ENCODE measurements at places on chromosomes 4 and X. TPM values are rescaled to one million over a fixed set of nuclear protein-coding genes. Genes with fewer than 3 reads are reported as not detected.

DNA sequence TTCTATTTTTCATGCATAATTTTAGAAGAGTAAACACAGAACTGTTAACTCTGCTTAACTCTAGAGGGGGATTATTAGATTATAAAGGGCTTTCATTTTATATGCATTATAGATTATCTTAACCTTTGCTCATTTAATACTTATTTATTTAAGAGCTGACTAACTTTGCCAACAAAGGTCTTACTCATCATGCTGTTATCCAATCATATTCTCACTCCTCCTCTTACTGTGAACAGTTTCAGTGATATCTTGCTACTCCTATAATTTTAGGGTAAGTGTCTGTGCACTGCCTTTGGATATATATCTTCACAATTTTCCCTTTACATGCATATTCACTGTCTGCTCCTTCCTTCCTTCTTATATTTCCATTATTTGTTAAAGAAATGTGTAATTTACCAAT lies 1814.9 kb downstream of the STIM2 start:
- no peak for DNase-seq

- DNase-seq = no peak
Observed at GRCh38 chr4:4919927-4920326, 60.5 kb downstream of the MSX1 start.

- DNase-seq = no peak
Observed at GRCh38 chr4:163415668-163416067, 57.9 kb downstream of the TKTL2 start.

DNA sequence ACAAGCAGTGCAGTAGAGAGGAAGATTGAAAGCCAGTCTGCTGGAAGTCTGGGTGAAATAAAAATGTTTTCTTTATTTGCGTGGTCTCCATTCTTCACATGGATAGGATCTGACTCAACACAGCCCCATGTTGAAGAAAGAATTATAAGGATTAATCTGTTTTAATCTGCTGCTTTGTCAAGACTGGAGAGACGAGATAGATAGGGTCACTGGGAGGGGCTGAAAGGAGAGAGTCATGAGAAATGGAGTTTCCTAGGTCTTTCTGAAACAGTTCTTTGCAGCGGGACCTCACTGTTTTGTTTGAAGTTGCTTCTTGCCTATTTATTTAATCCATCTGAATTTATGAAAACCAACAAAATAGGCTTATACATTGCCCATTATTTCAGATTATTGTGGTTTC lies 32.4 kb upstream of the RHOH start:
- no peak for DNase-seq

AKAP14 gene
- total RNA-seq = not detected

DNA sequence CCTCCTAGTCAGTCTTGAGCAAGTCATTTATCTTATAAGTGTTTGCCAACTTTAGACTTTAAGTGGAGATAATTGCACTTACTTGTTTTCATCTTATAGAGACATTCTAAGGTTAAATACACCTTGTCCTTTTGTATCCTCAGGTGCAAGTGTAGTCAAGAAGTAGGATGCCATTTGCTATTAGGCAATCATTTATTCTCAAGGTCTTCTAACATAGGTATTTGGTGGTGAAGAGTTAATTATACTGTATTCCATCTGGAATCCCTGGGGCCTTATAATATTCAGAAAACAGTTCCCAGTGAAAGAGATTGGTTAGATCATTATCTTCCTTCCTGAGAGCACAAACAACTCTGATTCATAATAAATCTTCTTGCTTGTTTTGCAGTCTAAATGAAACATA lies 23.7 kb downstream of the SULT1E1 start:
- DNase-seq = no peak

GRCh38 chr4:165971933-165972332 lies 98.9 kb downstream of the TLL1 start:
- no peak for DNase-seq

PCGF3 gene
- 124 TPM for total RNA-seq

PPP4R3C gene
- total RNA-seq = not detected

- DNase-seq = no peak
Observed at GRCh38 chr4:147741190-147741788, 9.4 kb downstream of the ARHGAP10 start.

NIPAL1 gene
- 2.0 TPM for total RNA-seq

GRCh38 chr4:156686120-156686519 lies 285.5 kb downstream of the PDGFC start:
- DNase-seq = no peak

PAGE4 gene
- total RNA-seq = not detected

BST1 gene
- total RNA-seq = 22.7 TPM

GRCh38 chr4:83219344-83220331 lies 65.0 kb downstream of the COQ2 start:
- DNase-seq = no peak

GRCh38 chr4:141543176-141543575 lies 93.2 kb upstream of the IL15 start:
- DNase-seq = no peak

SATL1 gene
- not detected for total RNA-seq

DNA sequence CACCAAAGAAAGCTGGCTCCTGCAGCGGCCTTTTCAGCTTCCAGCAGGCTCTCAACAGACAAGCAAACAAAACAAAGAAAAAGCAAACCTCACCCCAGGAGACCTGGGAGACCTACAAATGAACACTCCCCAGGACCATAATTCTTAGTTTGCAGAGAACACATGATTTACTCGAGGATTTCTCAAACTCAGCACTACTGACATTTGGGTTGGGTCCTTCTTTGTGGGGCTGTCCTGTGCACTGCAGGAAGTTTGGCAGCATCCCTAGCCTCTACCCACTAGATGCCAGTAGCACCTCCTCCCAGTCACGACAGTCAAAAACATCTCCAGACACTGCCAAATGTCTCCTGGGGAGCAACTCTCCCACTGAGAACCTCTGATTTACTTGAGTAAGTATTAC lies 21.9 kb downstream of the APOO start:
- DNase-seq = no peak

- no peak for DNase-seq
Observed at GRCh38 chrX:13130816-13131215, 86.4 kb upstream of the FAM9C start.

- DNase-seq = no peak
Observed at GRCh38 chr4:186019269-186019668, 49.7 kb upstream of the TLR3 start.

GRCh38 chrX:71107762-71108360 lies 1.3 kb upstream of the CXorf65 start:
- DNase-seq = no peak

DNA sequence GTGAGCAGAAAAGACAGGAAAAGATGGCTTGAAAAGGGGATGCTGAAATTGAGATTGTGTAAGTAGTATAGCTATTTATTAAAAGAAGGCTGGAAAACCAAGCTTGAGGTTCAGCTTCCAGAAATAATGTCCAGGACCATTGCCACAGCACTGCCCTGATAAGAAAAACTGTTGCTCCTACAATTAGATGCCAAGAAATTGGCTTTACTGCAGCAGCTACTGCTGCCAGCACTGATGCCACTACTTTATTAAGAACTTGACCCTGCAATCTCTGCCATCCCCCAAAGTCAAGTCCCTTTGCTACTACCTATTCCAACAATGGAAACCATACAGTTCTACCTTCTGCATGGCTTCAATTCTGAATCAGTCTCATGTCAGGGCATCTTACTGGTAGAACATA lies 130.0 kb upstream of the VAMP7 start:
- DNase-seq = no peak

DNA sequence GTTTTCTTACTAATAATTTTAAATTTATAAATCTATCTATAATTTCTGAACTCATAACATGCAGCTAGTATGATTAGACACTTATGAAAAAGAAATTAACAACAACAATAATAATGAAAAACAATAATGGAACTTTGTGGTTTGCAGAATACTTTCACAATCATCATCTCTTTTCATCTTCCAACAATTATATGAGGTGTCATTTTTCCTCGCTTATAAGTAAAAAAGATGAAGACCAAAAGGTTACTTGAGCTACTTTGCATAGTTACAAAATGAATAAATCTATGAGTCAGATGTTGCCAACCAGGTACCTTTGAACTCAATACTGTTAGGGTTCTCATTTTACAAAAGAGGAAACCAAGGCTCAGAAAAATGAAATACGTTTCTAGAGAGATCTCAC lies 98.5 kb upstream of the ELOVL6 start:
- DNase-seq = no peak

DNA sequence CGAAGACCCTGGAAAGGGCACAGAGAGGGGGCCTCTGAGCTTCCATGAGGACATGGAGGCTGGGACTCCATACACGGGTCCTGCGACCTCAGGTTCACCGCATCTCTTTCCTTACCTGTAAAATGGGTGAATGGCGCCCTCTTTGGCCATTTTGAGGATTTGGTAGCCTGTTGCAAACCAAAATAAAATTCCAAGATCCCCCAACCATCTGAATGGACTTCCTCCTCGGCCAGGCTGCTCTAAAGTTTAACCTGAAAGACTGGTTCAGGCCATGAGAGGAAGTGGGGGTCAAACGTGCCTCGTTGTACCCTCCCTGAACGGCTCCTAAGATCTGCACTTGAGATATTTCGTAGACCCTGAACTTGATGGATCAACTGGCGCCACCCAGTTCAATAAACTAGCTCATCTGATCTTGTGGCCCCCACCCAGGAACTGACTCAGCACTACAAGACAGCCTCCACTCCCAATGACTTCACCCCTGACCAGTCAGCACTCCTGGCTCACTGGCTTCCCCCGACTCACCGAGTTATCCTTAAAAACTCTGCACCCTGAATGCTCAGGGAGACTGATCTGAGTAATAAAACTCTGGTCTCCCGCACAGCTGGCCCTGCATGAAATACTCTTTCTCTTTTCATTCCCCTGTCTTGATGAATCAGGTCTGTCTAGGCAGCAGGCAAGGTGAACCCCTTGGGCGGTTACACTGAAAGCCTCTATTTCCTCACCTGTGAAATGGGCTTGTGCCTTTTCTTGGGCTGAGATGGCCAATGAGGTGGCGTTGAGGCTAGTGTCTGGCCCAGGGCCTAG lies 32.9 kb upstream of the GPR78 start:
- DNase-seq = no peak

DNA sequence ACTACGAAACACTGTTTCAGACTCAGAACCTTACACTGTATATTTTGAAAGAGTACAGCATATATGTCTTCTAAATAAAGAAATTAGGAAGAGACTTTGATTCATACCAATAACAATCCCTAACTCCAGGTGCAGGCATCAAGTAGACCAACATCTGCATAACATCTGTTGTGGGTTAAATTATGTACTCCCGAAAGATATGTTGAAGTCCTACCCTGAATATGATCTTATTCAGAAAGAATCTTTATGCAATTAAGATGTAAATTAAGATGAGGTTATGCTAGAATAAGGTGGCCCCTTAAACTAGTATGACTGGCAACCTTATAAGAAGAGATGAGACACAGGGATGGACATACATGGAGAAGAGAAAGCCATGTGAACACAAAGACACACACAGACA lies 117.9 kb downstream of the INPP4B start:
- DNase-seq = no peak

GRCh38 chr4:84479663-84480062 lies 19.4 kb downstream of the NKX6-1 start:
- no peak for DNase-seq

DNA sequence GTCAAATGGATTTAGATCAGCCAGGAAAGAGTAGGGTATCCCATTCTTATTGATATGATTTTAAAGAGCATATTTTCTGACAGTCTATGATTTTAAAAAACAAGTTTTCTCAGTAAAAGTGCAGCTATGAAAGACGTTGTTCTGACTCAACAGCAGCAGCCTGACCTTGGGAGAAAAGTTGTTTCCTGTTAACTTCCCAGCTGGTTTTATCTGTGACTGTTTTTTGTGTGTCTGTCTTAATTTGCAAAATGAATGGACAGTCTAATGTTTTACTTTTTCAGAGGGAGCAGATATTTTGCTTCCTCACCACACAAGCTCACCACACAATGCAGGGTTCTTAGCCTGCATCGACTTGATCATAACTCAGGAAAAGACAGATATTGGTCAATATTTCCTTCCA lies 764 bp upstream of the MTHFD2L start:
- no peak for DNase-seq

Data from ascending aorta (tissue), 2 donors.